A673 (cell line): ENCODE measurements at places on chromosomes 13 and 19. TPM values are rescaled to one million over a fixed set of nuclear protein-coding genes. Genes with fewer than 3 reads are reported as not detected.

- no peak for DNase-seq
These were observed 12.9 kb downstream of the CEBPG start for GRCh38 chr19:33386361-33386858.

DNA sequence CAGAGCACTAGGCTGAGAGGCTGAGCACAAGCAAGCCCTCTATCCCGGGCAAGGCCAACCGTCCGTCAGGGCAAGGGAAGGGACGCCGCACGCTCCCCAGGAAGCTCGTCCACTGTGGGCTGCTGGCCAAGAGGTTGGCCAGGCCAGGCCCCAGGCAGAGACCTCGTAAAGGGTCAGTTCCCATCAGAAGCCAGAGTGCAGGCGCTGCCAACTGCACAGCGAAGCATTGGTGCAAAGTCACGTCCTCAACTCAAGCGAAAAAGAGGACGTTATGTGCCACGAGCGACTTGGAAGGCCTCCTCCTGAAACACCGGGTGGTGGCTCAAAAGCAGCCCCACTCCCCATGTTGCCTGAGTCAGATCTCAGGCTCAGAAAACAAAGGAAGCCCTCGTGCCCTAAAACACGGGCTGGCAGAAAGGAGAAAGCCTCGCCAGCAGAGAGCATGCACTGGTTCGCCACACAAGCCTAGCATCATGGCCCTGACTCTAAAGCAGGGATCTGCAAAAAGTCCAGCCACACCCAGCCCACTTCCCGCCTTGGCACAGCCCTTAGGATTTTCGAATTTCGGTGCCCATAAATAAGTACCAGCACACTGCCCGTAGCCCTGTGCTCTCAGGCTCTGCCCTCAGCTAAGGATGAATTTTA lies 4.7 kb downstream of the AKAP8 start:
- no peak for DNase-seq

DNA sequence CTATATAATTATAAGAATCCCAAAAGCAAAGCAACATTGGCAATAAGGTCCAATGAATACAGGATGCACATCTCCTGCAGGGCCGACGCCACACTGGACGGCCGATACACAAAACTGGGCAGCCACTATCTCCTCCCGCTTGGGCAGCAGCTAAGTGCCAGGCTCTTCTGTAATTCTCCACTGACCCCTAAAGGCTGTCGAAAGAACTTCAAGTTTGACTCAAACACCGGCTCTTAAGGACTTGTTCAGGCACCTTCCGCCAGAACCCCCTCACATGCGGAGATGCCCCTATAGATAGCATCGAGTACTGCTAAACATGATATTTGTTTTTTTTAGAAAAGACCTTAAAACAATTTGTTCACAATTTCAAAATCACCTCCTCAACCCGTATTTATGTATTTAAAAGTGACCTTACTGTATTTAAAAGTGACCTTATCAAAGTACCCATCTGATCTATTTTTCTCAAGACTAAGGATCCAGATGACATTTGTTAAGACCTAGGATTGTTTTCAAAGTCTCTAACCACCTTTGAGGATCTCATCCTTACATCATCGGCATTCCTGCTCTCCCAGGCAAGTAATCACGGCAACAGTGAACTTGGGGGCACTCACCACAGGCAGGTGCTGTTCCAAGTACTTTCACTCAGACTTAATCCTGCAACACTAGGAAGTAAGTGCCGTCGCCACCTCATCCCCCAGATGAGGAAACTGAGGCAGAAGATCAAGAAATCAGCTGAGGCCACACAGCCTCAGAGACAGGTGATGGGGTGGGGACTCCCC lies 77.8 kb downstream of the TUBGCP3 start:
- DNase-seq = peak; percentile 65

DNA sequence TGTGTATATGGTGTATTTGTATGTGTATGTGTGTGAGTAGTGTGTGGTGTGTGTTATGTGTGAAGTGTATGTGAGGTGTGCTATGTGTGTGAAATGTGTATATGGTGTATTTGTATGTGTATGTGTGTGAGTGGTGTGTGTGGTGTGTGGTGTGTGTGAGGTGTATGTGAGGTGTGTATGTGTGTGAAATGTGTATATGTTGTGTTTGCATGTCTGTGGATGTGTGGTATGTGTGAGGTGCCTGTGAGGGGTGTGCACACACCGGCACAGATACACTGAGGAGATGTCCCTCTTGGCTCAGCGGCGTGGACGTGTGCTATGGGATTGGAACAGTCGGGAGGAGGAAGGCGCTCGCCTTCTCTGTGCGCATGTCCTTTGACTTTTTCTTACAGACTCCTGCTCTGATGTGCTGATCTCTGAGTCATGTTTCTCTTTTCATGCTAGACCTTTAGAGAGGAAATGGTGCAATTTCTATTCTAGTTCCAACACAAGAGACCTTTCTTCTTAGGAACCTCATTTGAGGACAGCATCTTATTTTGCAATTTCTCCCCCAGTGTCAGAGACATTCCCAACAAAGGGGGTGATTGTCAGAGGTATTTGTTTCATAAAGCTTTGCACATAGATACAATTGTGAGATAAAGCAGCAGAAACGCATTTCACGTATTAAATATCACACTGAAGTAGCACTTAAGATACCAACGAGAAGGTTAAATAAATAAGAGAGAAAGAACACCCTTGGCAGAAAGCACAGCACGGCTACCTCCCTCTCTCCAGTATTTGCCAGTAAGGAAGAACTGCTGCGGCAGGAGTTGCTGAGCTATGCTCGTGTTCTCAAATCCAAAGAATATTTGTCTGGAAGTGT lies 11.3 kb upstream of the TNFRSF19 start:
- DNase-seq = peak; percentile 67

DNA sequence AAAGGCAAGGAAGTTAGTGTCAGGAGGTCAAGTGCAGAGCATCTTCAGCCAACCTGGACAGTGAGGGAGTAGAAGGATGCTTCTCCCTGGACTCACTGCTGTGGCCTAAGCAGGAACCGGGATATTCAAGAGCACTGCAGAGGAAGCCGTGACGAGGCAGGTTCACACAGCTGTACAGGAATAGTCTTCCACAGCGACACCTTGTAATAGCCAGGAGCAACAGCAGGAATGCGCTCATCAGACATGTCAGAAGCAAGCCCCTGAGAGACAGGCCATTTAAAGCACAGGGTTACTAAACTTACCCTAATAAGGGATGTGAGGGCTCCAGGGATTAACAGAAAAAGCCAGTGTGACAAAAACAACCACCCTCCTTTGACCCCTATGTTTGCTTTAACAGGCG lies 3.5 kb upstream of the MED26 start:
- no peak for DNase-seq

Gene ZFP82
- total RNA-seq = 13.5 and 14.9 TPM in 2 replicates

DNA sequence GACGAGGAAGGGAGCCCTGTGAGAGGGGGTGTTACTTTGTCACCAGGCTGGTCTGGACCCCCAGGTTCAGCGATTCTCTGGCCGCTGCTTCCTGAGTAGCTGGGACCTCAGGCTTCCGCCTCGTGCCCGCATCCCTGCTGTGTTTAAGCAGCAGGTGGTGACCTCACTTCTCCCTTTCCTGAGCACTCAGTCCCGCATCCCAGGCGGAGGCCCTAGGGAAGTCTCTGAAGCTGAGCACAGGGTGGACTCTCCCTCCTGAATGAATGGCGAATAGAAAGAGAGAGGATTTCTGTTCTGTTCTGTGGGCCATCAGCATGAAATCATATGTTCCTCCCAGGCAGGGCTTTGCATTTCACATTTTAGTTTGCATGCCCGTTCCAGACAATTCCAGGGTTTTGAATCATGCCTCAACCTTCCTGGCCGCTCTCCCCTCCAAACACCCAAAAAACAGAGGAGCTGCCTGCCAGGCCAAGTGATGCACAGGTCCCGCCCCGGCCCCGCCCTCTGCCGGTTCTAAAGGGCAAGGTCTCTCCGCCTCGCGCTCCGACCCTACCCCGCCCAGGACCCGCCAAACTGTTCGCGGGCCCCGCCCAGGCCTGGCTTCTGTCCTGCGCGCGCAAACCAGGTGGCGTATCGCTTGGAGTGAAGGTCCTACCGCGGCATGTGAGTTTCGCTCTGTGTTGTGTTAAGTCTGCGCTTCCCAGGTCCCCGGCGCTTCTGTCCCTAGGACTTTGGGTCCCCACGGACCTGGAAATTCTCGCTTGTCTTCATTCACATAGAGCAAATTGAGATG lies 35.1 kb upstream of the ZNF808 start:
- no peak for DNase-seq

Gene ELAVL1
- 171 and 181 TPM in 2 replicates for total RNA-seq

GRCh38 chr13:97468331-97468730 lies 34.4 kb downstream of the RAP2A start:
- peak; percentile 68 for DNase-seq

DNA sequence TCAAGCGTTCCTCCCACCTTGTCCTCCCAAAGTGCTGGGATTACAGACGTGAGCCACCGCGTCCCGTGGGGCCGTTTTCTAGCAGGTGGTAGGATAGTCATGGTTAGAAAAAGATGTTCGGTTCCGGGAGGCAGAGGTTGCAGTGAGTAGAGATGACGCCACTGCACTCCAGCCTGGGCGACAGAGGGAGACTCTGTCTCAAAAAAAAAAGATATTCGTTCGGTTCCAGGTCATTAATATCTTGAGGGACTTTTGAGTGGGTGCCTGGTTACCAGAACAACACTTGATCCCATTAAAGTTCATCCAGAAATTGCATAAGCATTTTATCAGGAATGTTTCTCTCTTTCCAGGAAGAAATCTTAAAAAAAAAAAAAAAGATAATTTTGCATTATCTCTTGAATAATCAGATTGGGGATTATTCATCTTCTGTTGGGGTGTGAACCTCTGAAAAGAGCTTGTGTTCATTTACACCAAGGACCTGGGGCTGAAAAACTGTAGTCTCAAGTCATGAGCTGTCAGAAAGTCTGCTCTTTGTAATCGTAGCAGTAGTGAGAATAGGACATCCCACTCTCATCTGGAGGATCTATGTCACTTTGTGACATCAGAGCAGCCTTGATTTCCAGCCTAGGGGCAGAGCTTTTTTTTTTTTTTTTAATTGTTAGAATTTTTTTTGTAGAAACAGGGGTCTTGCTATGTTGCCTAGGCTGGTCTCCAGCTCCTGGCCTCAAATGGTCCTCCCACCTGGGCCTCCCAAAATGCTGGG lies 1.0 kb upstream of the ETHE1 start:
- DNase-seq = peak; percentile 39

DNA sequence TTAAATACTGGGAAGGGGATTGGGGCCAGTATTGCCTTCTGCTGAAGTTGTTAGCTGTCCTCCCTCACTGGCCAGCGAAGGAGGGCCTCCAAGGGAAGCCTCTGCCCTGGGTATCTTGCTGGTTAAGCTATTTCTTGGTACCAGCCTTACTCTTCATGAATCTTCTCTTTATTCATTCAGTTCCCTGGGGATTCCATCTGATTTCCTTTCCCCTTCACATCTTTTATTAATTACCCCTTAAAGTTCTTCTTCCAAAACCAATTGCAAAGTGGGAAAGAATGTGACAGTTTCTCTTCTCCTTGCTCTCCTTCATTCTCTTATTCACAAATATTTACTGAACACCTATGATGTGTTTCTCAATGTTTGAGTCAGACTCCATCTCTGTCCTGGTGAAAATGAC lies 36.7 kb upstream of the STK24 start:
- peak; percentile 50 for DNase-seq

GRCh38 chr13:77029436-77029835 lies 2.5 kb upstream of the FBXL3 start:
- no peak for DNase-seq

DNA sequence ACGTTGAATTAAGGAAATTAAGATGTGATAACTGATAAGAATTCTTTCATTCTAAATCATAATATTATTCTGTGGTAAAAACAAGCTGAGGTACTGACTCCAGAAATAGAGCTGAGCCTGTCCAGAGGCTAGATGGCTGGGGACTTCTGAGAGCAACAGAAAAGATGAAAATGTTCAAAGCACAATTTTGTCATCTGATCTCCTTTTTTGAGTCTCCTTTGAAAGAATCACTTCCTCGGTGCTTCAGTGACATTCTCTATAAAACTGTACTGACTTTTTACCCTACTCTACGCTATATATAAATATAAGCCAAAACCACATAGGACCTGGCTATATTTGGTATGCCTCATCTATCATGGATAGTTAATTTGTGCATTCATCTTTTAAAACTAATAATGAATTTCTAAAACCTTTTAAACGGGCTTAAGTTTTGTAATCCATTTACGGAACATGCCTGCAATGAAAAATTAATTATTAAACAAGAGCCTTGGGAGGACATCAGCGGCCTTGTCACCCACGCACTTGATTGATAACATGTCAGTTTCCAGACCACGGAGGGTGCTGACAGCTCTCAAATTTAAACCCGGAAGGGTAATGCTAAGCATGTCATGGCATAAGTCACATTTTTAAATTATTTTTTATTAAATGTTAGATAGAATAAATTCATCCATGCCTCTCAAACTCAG lies 235.5 kb downstream of the PCDH9 start:
- no peak for DNase-seq

Gene TPTE2
- 27.5 and 29.2 TPM in 2 replicates for total RNA-seq

Gene PEAK3
- total RNA-seq = not detected in 2 replicates

Gene IPO5
- 573 and 626 TPM in 2 replicates for total RNA-seq

- DNase-seq = peak; percentile 71
These were observed 139.6 kb downstream of the CACNA1A start for GRCh38 chr19:13366529-13367143.

Gene EBI3
- total RNA-seq = 1.5 and 2.0 TPM in 2 replicates

GRCh38 chr19:29574510-29574909 lies 31.6 kb upstream of the POP4 start:
- DNase-seq = no peak

DNA sequence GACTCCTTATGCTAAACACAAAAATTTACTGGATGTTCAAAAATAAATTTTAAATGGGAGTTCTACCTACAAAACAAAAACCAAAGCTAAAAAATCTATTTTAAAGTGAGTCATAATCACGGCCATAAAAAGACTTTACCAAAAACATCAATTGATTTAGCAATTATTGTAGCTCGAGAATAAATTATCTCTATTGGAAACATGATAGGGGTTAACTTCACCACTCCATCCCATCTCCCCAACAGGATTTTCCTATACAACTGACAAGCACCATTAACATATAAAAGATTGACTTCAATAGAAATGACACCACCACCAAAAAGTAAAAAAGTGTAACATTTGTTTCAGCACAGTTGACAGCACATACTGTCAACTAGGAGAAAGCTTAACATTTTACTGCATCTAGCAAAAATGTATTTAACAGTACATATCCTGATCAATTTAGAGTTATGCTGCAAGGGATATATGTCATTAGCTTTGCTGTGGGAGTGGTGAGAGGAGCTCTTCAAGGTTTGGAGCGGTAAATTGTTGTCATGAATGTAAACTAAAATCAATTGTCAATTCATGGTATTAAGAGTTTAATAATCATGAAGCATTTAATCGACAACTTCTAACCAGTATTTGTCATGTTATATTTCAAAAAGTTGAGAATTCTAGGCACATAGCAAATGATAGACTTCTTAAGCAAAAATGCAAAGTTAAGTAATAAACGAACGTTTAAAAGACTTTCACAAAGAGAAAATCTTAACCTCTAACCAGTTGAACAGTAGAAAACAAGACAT lies 3.8 kb downstream of the UBL3 start:
- no peak for DNase-seq

DNA sequence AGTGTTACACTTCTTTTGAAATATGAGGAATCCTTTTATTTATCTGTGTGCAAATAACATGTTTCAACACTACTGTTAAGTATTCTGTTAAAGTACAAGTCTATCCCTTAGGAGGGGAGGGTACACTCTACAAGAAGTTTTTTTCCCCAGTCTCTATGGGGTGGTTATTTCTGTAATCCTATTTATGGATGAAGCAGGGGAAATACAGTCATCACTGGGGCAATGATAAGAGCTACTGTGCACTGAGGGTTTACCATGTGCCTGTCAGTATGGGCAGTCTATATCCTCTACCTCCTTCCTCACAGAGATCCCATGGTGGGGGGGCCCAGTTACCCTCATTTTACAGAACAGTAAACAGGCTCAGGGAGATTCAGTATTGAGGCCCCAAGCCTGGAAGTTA lies 16.6 kb upstream of the TRIM13 start:
- no peak for DNase-seq

- no peak for DNase-seq
These were observed 24.1 kb downstream of the RFX1 start for GRCh38 chr19:13981988-13982501.
